ENCODE measurements at places on chromosomes 12 and 14.
A peak's percentile ranks its signal among the peaks of the same experiment; 100 is the strongest.

GRCh38 chr12:85794531-85794930 lies 41.7 kb downstream of the RASSF9 start:
- no peak for DNase-seq

GRCh38 chr14:96261772-96262655 lies 6.0 kb downstream of the BDKRB1 start:
- DNase-seq: no peak

DNA sequence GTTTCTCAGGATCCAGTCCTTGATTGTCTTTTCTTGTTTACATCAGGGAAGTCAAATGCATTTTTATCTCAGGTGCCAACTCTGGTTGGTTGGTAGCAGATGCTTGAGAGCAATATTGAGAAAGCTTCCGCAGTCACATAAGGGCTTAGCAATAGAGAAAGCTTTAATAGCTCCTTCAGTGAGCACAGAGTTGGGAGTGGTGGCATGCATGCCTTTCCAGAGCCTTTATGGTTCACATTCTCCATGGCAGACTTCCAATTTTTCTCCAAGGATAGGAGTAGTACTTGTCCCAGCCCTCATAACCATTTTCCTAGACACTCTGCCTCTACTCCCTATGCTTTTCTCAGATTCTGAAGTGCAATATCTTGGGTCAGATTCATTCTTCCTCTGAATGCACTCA lies 280.4 kb downstream of the AEBP2 start:
- DNase-seq: no peak

- DNase-seq: no peak
Observed at GRCh38 chr14:56212521-56212920, 94.3 kb downstream of the PELI2 start.

GRCh38 chr14:55336691-55337090 lies 65.5 kb downstream of the FBXO34 start:
- no peak for DNase-seq

GRCh38 chr14:68000511-68000910 lies 180.9 kb downstream of the RAD51B start:
- no peak for DNase-seq

- no peak for DNase-seq
Observed at GRCh38 chr14:78316052-78316451, 145.9 kb downstream of the NRXN3 start.

GRCh38 chr12:121582583-121583333 lies 1.9 kb upstream of the KDM2B start:
- DNase-seq: no peak

DNA sequence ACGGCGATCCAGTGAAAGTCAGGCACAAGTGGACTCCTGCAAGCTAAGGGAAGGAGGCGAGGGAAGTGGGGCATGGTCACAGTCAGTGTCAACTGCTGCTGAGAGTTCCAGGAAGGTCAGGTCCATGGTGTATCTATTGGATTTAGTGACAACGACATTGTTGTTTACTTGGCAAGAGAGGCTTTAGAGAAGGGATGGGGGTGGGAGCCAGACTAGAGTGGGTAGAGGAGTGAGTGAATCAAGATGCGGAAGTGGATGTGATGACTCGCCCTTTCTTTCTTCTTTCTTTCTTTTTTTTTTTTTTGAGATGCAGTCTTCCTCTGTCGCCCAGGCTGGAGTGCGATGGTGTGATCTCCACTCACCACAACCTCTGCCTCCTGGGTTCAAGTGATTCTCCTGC lies 12.5 kb downstream of the P2RX7 start:
- no peak for DNase-seq

- peak; percentile 62 for DNase-seq
Observed at GRCh38 chr14:77027538-77028383, 747 bp downstream of the IRF2BPL start.

GRCh38 chr12:14239350-14239934 lies 126.0 kb upstream of the ATF7IP start:
- no peak for DNase-seq

DNA sequence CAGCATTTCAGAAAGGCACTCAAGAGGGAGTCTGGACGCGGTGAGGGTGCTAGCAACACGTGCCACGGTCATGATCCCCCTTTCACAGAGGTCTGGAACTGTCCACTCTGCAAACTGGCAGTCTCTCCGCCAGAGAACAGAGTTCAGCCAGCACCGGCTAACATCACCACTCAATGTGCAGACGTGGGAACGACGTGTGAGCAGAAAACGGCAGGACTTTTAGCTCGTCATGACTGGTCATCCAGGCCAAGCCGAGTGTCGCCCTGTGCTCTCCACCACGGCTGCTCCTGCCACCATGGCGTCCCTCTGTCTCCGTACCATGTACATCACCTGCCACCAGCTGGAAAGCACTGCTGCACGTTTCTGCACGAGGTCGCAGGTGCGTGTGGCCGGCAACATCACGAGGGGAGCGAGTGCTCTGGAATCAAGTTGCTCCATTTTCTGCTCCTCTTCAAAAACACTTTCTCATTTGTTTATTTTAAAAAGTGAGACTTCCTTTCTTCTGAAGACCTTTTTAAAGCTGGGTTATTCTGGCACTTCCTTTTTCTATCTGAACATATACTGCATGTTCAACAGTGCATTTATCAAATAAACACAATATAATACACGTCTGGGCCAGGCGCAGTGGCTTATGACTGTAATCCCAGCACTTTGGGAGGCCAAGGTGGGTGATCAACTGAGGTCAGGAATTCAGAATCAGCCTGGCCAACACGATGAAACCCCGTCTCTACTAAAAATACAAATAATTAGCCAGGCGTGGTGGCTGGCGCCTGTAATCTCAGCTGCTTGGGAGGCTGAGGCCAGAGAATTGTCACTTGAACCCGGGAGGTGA lies 28.0 kb downstream of the SLC15A4 start:
- no peak for DNase-seq

DNA sequence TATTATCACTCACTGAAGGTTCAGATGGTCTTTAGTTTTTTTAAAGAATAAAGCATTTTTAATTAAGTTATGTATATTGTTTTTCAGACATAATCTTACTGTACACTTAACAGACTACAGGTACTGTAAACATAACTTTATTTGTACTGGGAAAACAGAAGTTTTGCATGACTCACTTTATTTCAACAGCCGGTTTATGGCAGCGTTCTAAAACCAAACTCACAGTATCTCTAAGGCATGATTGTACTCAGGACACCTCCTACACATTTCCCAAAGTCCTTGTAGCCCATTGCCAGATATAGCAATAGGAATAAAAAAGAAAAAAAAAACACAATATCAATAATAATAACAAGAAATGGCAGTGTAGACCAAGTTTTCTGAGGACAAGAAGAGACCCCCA lies 1341.4 kb downstream of the FSCB start:
- DNase-seq: no peak

DNA sequence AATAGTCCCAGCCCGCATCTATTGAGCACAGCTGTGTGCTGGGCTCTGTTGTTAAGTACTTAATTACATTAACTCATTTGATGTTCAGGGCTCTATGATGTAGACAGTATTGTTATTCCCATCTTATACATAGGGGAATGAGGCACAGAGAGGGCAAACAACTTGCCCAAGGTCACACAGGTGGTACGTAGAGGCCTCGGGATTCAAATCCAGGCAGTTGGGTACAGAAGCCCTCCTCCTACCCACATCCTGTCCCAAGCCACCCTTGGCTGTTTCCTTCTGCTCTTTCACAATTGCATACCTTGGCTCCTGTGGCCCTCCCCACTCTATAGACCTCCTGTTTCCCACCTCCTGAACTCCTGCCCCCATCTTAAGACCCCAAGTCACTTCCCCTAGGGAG lies 10.0 kb upstream of the GPR68 start:
- DNase-seq: no peak

GRCh38 chr12:107661830-107662229 lies 23.8 kb upstream of the PWP1 start:
- DNase-seq: no peak

DNA sequence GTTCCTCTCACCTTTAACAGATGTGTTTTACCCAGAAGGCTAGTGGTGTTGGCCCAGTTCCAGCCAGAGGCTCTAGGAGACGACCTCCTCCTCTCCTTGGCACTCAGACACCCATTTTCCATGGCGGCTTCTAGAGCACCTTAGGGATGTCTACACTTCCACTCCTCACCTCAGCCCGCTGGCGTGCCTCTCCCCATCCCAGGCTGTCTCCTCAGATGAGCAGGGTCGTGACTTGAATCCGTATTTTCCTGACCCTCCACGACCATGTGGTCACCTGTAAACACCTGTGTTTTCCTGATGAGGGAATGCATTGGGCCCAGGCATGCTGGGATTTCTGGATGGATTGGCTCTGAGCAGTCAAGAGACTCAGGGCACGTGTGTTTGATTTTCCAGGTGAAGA lies 21.8 kb upstream of the RIN3 start:
- no peak for DNase-seq

- no peak for DNase-seq
Observed at GRCh38 chr12:27005495-27005894, 8.7 kb downstream of the TM7SF3 start.

- no peak for DNase-seq
Observed at GRCh38 chr12:124488520-124488919, 78.9 kb downstream of the NCOR2 start.

DNA sequence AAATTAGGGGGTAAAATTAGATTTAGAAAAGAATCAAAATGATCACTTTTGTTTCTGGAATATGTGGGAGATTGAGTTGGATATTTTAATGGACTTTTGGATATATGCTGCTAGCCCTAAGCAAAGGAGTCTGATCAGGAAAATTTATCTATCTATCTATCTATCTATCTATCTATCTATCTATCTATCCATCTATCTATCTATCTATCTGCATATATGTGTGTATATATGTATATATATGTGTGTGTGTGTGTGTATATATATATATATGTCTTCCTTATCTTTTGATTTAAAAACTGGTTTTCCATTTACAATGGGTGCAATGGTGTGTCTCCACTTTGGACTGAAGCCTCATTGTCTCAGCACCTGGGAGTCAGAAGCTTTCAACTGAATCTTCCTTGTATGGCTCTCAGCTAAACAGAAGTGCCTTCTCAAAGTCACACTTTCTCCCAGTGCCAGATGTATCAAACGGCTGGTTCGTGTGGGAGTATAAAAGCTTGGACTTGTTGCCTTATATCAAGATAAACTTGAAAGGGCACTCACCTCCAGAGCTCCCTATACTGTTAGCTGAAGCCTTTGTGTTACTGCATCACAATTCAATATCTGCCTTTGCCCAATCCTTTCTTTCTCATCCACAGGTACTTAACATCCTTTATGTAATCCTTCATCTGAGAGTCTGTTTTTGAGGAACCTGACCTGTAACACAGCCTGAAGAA lies 31.6 kb upstream of the CD69 start:
- DNase-seq: no peak

DNA sequence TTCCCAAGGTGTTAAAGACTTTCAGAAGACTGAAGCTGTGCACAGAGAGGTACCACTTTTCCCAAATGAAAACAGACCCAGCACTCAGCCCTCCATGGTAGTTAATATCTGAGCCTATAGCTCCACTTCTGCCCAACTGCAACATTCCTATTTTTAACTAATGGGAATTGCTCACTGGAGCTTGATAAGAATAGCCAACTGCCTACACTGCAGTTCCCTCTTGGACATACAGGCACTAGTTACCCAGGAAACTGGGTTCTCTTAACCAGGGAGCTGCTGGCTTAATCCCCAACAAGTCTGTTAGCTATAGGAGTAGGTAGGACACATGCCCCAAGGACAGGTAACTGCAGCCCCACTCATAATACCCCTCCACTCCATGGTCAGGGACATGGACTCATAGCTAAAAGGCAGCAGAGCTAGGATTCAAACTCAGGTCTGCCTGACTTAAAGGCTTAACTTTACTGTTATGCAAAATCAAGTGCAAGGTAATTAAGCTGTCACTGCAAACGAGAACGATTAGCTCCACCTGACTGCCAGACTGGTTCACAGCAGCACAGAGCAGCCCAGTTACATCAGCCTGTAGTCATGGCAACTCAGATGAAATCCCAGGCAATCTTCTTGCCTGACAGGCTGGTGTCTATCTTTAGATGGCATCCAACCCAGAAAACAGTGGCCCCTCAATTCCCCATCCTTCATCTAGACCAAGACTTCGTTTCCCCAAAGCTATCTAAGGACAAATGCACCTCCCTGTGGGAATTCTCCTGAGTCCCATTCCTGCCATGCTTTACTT lies 77.1 kb upstream of the ACTN1 start:
- DNase-seq: no peak

DNA sequence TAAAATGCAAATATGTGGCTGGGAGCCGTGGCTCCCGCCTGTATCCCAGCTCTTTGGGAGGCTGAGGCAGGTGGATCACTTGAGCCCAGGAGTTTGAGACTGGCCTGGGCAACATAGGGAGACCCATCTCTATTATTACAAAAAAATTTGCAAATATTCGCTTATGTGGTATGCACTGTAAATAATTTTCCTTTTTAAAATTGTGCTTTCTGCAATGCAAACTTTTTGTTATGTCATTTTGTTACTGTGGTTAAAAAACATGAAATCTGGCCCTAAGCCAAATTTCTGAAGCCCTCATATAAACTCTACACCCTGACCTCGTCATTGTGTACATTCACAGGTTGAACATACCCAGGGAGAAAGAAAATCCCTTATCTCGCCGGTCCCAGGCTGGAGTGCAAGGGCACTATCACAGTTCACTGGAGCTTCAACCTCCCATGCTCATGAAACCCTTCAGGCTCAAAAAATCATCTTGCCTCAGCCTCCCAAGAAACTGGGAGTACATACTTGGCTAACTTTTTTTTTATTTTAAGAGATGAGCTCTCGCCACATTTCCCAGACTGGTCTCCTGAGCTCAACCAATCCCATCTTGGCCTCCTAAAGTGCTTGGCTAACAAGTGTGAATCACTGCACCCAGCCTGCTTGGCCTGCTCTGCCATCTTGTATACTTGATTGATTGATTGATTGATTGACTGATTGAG lies 24.7 kb downstream of the TRAPPC6B start:
- DNase-seq: no peak

DNA sequence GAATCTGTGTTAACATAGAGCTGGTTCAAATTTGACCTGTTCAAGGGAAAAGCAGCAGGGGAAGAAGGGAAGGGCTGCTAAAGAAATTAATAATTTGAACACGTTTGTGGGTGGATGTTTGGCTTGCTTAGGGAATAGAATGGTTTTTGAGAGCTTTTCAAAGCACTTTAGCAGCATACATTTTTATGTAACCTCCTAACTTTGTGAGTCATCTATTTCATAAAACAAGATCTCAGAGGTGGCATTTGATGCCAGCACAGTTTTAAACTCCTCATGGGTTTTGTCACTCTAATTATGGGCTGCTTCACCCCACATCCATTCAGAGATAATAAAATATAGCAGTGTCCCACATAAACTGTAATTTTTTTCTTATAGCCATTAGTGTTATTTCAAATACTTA lies 143.8 kb downstream of the ACSS3 start:
- no peak for DNase-seq

- DNase-seq: no peak
Observed at GRCh38 chr12:12946686-12947355, 5.1 kb downstream of the GPRC5D start.

DNA sequence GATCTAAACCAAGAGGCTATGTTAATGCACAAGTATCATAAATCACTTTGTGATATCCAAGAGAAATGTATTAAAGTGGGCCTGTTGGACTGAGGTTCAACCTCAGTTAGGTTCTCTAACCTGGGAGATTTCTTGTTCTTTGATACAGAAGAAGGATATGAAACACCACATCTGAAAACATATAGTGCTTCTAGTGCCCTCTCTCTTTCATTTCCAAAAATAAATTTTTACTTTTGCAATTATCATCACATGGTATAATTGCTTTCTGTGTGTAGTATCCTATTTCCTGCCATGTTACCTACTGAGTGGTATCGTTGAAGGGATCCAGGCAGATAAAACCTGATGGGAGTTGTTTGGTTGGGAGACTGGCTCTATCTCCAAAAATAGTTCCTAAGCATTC lies 264.9 kb downstream of the CCER1 start:
- DNase-seq: no peak

- DNase-seq: no peak
Observed at GRCh38 chr14:80206351-80207080, 4.8 kb downstream of the DIO2 start.
